ENCODE measurements at places on chromosomes 7 and 10. TPM values are rescaled to one million over a fixed set of nuclear protein-coding genes. Genes with fewer than 3 reads are reported as not detected.

PRKG1 gene
- 7.4 TPM for total RNA-seq

GRCh38 chr10:67107670-67108069 lies 181.8 kb downstream of the LRRTM3 start:
- H3K27ac ChIP-seq: no peak overlapping the region
- H3K36me3 ChIP-seq: no peaks in the 10 kb centered on the region
- H3K27me3 ChIP-seq: no peaks in the 10 kb centered on the region
- DNase-seq: no peak
- H3K4me3 ChIP-seq: no peak overlapping the region
- no peaks in the 10 kb centered on the region for H3K4me1 ChIP-seq

DNA sequence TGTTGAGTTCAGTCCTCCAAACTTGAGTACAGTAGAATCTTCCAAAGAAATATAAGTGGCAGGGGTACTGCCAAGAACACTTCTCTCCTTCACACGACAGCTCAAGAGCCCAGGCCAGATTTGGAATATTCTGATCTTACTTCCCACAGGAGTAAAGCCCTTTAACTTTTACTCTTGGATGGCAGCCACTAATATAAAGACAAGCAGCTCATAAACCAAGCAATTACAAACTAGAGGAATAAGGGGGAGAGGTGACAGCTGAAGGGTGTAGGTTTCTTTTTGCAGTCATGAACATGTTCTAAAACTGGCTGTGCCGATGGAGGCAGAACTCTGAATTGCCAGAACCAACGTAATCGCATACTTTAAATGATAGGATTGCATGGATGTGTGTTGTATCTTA lies 74.8 kb downstream of the SVIL start:
- no peak overlapping the region for H3K27ac ChIP-seq
- no peaks in the 10 kb centered on the region for H3K4me1 ChIP-seq
- DNase-seq: no peak
- no peak overlapping the region for H3K4me3 ChIP-seq
- H3K27me3 ChIP-seq: no peaks in the 10 kb centered on the region

CYP2C19 gene
- total RNA-seq: not detected

DNA sequence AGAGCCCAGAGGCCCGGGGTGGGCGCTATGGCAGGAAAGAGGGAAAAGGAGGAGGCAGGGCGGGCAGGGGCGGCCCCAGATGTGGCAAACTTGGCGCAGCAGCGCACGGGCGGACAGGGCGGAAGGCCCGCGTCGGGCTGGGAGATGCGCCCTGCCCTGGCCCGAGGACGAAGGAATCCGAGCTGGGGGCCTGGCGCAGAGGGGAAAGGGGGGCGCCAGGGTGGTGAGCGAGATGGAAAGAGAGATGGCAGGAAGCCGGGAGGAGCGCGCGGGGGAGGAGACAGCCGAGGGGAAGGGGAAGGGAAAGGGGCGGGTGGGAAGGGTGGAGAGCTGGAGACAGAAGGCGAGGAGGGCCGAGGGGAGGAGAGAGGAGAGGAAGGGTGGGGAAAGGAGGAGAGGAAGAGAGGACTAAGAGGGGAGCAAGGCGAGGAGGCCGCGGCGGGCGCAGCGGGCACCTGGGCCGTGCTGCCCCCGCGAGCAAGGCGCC lies at the start of gene MARVELD1:
TSS of gene MARVELD1 (plus strand) at position 392 of the 487 bp plus-strand sequence. CDS start 147 bp downstream, outside the sequence.
- H3K4me1 ChIP-seq: peaks cover 9% of the 10 kb centered on the region
- peak within 1 kb of the TSS; percentile 82 for H3K27ac ChIP-seq
- no peak for DNase-seq

GRCh38 chr7:132097550-132098134 lies 478.6 kb downstream of the PLXNA4 start:
- H3K4me3 ChIP-seq: no peak overlapping the region
- no peaks in the 10 kb centered on the region for H3K4me1 ChIP-seq
- H3K27me3 ChIP-seq: no peaks in the 10 kb centered on the region
